ENCODE measurements at places on chromosomes 4 and X.
A peak's percentile ranks its signal among the peaks of the same experiment; 100 is the strongest.

DNA sequence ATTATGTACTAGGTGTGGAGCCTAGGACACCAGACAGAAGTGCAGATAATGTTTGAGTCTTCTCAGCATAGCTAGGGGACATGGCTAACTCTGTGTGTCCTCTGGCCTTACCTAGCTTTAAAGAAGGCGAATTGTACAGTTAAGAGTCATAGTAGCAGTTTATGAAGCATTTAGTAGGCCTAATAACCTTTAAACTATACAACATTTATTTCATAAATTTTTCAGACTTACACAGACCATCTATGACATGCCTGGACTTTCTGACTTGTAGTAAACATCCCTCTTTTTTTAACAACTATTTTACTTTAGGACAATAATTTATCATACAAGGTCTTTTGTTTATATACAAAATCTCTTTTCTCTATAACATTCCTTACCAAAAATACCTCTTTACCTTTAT lies 37.4 kb downstream of the ETNPPL start:
- no peak for DNase-seq

GRCh38 chr4:141126769-141127168 lies 6.5 kb downstream of the RNF150 start:
- peak; percentile 33 for DNase-seq

GRCh38 chr4:53015681-53016080 lies 153.6 kb downstream of the RASL11B start:
- peak; percentile 28 for DNase-seq

- no peak for DNase-seq
Measured at GRCh38 chr4:84362896-84363655, 136.0 kb downstream of the NKX6-1 start.

DNA sequence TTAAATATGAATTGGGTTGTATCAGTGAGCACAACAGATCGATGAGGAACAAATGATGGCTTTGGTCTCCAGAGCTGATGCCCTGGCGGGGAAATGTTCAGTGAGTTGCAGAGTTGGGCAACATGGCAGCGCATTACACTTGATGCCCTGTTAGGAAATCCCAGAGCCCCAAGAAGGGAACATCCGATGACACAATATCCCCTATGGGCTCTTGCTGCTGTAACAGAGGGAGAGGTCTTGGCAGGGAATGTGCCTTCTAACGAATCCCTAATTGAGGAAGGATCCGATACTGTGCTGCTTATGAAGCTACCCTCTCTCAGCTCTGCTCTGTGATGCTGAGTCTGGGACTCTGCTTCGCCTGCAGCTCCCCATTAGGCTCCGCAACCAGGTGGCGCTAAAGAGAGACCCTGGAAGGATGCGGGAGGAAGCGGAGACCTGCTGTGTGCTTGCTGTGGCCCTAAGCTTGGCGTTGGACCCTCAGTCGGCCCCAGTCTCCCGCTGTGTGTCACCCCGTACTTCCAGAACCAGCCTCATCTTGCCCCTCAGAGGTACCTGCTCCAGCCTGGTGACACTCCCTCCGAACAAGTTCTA lies 38.9 kb downstream of the PDHA1 start:
- DNase-seq: peak; percentile 62

GRCh38 chr4:166594326-166594946 lies 639.9 kb downstream of the SPOCK3 start:
- no peak for DNase-seq

GRCh38 chrX:46803140-46803539 lies 33.7 kb upstream of the RP2 start:
- DNase-seq: no peak

- DNase-seq: no peak
Measured at GRCh38 chrX:17566740-17567139, 170.6 kb upstream of the SCML1 start.

GRCh38 chrX:135340831-135341230 lies 31.6 kb downstream of the ETDC start:
- no peak for DNase-seq

DNA sequence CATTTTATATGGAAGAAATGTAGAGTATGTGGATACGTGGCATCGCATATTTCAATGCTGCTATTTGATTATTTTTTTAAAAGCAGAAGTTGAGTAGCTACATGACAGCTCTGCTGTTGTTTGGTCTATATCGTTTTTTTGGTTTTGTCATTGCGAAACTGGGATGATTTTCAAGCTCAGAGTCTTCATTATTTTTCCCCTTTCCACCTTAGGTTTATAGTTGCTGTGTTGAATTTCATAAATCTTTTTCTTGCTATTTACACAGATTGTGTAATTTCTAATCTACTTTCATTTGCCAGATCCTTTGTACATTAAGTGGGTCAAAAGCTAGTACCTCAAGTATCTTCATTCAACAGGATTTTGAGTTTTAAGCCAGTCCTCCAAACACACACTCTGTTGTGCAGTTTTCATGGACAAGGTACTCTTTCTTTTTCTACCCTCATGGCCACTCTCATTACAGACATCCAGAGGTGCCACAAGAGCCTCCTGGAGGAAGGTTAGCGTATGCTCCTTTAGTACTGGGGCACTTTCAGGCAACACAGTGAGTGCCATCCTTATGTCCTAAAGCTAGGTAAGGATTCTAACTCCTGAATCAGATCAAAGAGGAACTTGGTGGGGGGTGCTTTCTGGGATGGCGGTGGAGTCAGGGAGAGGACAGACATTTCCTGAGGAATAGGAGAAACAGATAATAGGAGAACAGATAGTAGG lies 123.2 kb downstream of the FHIP1A start:
- DNase-seq: no peak

GRCh38 chr4:891747-892146 lies 40.4 kb downstream of the GAK start:
- DNase-seq: no peak

GRCh38 chrX:119512146-119512800 lies 44.0 kb downstream of the SLC25A5 start:
- DNase-seq: peak; percentile 60

- no peak for DNase-seq
Measured at GRCh38 chrX:46647251-46647650, 73.7 kb downstream of the CHST7 start.

DNA sequence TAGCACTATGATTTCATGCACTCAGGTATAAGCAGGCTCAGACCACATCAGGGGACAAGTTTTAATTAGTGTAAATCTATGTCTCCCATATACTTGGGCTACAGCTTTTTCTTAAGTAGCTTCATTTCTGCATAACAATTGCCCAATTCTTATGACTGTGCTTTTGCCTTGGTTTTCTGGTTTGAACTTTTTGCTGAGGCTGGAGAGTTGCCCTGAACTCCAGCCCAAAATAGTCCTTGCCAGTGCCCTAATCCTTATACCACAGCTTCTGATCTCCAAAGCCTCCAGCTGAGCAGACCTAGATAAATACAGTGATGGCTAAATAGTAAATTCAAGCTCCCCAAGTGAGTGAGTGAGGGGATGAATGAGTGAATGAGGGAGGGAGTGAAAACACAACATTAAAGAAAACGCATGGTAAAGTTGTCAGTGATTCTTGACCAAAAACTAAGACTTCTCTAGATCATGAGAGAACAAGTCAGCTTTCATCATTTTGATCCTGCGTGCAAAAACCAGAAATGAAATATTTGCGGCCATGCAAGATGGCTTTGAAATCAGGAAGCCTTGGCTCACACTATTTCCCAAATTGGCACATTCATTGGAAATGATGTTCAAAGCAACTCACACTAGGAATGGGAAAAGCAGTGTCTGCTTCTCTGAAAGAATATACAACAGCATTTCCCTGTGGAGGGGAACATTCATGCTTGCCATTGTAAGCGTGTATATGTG lies 437.1 kb upstream of the CTSO start:
- DNase-seq: no peak

GRCh38 chr4:112063260-112063659 lies 82.0 kb upstream of the FAM241A start:
- DNase-seq: no peak

GRCh38 chr4:85776579-85776978 lies 301.6 kb downstream of the ARHGAP24 start:
- no peak for DNase-seq

GRCh38 chr4:44984083-44984482 lies 257.7 kb upstream of the GNPDA2 start:
- no peak for DNase-seq

- no peak for DNase-seq
Measured at GRCh38 chr4:123750044-123750443, 353.4 kb downstream of the SPRY1 start.

DNA sequence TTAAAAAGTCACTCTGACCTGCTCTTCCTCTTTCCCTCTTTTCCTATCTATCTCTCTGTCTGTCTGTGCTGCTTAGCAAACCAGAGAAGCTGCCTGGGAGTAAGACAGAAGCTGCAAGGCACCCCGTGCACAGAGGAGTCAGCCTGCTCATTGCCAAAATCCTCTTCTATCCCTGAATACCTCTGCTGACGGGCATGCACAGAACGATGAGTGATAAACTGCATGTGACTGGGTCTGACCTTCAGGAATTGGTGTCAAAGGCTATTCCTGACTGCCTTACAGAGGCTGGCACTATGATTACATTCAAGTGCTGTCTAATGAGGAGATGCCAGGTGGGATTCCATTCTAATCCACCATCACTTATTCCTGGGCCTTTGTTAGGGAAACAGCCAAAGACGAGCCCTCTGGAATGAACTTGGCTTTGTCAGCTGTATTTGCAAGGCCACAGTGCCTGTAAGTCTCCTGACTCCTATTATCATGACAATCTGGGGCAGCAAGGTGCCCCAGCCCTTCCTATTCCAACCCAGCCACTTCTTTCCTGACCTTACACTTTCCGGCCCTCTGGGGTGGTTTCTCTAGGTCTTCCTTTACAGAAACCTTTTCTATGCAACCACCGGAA lies 45.4 kb upstream of the CTAG2 start:
- no peak for DNase-seq

- no peak for DNase-seq
Measured at GRCh38 chr4:178963446-178964045, 1521.3 kb upstream of the AGA start.

DNA sequence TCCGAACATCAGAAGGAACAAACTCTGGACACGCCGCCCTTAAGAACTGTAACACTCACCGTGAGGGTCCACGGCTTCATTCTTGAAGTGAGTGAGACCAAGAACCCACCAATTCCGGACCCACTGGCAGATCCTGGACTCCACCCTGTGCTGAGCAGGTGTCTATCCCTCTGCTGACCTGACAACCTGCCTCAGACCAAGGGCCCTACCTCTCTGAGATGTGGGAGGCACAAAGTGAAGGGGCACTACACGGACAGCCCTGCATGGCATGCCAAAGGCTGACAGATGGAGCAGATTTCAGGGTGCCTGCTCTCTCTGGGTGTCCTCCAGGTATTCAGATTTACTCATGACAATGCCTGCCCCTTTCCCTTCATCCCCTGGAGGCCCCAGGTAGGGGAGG lies 14.0 kb upstream of the HSFX1 start:
- no peak for DNase-seq

DNA sequence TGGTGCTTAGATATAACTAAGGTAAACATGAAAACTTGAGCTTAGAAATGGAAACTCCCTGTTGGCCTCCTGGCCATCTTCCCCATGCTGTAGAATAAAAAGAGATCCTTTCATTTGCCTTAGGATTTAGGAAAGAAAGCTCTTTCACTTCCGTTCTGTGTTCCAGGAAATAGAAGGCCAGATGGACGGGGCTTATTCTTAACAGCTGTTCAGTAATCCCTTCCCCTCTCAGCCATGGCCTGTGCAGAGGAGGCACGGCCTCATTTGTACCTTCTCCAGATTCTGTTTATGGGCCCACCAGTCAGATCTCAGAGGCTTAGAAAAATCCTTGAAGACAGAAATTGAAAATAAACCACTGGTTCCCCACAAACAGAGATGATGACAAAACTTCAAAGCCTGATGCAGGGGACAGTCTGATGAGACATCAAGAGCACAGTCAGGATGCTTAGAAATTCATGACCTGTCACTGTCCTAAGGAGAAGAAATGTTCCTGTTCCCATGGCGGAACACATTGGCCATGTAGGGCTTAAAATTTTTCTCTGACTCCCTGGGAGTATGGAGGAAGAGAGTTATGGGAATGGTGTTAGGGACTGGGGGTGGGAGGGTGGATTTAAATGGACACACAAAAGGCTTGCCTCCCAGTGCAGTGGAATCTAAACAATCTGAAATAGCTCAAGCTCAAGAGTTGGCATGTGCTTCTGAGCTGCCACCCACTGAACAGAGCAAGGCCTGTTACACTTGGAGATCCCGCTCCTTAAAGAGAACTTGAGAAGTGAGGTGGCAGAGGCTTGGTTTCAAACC lies 188.8 kb downstream of the SOWAHB start:
- DNase-seq: no peak

DNA sequence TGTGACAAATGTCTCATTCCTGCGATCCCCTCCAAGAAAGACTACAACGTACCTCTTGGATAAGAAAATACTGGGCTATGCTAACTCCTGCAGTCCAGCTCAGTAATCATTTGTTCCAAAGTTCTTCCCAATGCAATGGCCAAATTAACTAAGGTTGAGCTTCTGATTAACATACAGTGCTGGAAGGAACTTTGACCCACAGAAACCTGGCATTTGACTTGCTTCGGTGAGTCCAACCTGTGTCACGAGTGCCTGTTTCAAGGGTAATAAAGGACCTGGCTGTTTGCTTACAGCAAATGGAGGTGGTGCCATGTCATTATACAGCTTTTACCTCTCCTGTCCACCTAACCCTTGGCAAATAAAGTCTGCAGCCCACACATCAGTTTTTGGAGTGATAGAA lies 83.2 kb downstream of the RBM47 start:
- DNase-seq: no peak

- DNase-seq: no peak
Measured at GRCh38 chr4:177367336-177367735, 57.7 kb downstream of the NEIL3 start.

DNA sequence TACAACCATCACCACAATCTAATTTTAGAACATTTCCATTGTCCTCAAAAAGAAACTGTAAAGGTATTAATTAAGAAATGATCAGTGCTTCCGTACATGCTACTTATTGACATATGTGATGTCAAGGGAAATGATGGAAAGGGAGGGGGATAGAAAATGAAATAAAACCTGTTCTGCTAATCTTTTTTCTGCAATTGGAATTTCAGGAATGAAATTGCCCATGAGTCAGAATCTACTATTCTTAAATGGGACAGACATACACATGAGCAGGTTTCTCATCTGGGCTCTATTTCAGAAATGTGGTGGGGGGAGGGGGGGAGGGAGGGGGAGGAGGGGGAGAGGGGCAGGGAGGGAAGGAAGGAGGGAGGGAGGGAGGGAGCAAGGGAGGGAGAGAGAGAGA lies 91.0 kb downstream of the SHROOM4 start:
- no peak for DNase-seq

- DNase-seq: no peak
Measured at GRCh38 chrX:21610168-21610567, 48.0 kb downstream of the KLHL34 start.

DNA sequence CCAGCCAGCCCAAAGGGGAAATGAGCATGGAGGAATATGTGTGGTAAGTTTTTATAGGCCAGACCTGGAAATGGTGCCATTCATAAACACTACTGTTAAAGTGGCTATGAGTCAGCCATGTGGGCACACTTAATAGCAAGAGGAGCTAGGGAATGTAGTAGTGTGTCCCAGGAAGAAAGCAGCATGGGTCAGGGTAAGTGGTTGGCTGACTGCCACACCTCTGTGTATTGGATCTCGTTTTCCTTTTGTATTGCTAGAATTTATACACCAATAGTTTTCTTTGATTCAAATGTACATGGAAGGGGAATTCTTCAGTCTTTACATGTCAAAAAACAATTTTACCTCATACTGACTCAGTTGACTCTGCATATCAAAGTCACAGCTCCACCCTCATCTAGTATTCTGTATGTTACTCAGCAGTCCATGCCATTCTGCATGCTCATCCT lies 22.9 kb upstream of the SGMS2 start:
- DNase-seq: no peak

Measured in suppressor macrophage (primary cell).